Vagina (tissue), 2 donors: ENCODE measurements at places on chromosomes 16 and 17.

- no peak for DNase-seq
These were observed 39.1 kb downstream of the CCDC57 start for GRCh38 chr17:82173351-82174041.

DNA sequence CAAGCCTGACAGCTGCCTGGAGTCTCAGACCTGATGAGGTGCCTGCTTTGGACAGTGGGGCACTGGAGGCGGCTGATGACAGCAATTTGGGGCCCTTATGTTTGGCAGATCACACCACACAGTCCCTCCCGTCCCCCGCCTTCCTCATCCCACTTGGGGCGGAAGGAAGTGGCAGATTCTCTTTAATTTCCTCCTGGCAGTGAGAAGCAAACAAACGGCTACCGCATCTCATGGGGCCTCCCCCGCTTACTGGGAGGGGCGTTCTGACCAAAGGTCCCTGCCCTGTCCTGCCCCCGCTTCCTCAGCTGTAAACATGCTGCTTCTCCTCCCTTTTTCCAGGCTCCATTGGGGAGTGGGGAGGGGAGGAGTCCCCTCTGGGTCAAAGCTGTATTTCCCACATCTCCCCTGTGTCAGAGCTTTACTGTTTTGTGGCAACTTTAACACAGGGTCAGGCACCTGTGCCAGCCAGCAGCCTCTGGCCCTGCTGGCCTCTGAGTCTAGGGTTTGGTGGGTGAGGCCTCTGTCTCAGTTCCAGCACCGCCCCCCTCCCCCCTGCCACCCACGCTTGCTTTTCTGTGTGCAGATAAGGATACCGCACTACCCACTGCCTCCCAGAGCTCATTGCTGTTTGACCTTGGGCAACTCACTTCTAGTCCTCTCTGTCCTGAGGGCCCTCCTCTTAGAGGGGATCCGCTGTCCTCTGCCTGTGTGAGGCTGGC, 5.4 kb upstream of the NFATC3 start:
- DNase-seq: no peak

DNA sequence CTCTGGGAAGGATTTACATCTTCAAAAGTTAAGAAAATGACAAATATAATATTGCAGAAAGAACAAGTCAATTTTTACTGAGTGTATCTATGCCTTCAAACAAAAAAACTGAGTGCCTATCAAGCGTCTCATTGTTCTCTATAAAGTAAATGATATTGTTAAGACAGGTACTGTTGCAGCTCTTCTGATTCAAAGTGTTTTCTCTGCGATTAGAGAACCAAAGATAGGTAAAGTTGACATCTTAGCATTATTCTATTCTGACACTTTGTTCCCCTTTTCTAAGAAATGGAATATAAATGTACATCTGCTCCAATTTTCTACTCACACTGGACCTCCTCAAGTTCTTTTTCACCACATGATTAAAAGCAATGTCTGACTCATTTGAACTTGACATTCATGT, 1317.7 kb downstream of the CDH11 start:
- DNase-seq: no peak

- no peak for DNase-seq
These were observed 10.4 kb upstream of the HLF start for GRCh38 chr17:55254375-55254774.

DNA sequence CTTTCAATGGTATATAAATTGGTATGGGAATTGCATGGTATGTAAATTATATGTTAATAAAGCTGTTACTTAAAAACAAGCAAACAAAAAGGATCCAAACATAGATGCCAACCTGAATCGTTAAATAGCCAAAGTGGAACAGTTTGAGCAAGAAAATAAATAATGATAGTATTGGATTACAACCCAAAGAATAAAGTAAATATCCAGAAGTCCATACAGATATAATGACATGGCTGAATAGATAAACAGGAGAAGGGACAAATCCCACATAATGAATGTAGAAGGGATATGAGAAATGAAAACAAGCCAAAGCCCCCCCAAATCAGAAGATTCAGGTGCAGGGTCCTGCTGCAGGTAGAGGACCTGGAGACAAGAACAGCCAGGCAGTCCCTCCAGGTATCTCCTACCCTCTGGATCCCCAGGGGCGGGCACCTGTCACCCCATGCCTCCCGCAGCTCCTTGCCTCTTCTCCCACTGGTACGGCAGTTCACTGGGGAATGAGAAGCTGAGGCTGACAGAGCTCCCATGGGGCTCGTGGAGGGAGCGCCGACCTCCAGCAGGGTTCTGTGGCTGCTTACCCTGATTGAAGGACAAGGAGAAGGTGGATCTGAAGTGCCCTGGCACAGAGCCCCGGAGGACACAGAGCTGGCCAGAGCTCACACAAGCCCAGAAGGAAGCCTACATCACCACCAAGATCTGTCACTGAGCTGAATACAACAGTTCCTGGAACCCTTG, 9.9 kb upstream of the LCAT start:
- no peak for DNase-seq

DNA sequence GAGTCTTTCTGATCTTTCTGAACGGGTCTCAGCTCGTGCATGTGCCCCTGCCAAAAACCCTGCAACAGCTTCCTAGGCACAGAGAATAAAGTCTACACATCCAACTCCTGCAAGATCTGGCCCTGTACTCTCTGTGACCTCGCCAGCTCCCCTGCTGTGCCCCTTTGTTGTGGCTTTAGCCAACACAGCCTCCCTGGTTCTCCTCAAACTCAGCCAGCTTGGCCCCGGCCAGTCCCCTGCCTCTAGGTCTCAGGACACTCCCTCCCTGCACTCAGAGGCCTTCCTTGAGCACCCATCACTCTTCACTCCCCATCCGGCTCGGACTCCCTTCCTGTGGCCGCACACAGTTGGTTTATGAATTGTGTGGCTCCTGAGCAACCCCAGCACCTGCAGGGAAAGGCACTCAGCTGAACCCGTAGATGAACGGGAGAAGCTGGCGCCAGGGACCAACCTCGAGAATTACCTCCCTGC, 1.4 kb downstream of the CEP131 start:
- no peak for DNase-seq

- no peak for DNase-seq
These were observed 53.0 kb downstream of the SOCS3 start for GRCh38 chr17:78306913-78307312.

DNA sequence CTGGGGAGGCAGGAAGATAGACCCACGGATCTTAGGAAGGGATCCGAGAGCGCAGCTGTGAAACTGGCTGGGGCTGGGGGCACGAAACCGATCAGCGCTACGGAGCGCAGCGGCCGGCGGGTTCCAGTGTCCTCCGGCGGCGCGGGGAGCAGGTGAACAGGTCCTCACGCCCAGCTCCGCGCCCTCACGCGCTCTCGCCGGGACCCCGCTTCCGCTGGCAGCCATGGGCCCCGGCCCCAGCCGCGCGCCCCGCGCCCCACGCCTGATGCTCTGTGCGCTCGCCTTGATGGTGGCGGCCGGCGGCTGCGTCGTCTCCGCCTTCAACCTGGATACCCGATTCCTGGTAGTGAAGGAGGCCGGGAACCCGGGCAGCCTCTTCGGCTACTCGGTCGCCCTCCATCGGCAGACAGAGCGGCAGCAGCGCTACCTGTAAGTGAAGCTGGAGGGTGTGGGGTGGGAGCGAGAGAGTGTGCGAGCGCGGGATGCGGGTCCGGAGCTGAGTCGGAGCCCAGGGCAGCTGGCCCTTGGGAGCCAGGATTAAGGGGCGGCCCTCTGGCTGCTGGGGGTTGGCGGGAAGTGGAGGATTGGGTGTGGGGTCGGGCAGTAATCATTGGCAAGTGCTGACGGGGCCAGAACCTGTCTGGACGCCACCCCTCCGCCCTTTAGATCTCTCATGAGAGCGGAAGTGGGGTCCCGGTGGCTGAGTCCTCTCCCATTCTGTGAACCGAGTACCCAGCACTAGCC, 479 bp downstream of the ITGA3 start:
- no peak for DNase-seq

DNA sequence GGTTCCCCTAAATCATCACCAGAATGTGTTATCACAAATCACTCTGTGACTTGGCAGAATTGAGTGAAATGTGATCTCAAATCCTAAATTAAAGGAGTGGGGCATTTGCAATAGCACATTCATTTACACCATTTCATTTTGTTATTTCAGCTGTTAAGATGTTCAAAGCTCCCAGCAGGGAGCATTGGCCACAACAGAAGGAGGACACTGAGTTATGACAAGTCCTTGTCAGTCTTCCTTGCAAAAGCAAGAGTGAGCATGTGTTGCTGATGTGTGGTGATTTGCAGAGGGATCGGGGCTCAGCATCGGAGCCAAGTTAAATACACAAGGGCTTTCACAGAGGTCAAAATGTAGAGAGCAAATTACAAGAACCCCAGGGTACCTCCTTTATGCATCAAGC, 372.2 kb upstream of the CDH5 start:
- no peak for DNase-seq

DNA sequence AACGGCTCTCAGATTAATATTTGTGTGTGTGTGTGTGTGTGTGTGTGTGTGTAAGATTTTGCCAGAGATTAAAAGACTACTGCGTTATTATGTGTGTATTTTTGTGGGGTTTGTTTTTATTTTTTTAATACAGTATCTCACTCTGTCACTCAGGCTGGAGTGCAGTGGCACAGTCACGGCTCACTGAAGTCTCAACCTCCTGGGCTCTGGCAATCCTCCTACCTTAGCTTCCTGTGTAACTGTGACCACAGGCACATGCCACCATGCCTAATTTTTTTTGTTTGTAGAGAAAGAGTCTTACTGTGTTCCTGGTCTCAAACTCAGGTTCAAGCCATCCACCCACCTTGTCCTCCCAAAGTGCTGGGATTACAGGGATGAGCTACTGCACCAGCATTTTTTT, 87.2 kb downstream of the CYB561 start:
- DNase-seq: no peak

GRCh38 chr16:11409398-11409797, 64.1 kb downstream of the RMI2 start:
- no peak for DNase-seq

GRCh38 chr16:49876716-49877129, 20.8 kb upstream of the ZNF423 start:
- DNase-seq: no peak

DNA sequence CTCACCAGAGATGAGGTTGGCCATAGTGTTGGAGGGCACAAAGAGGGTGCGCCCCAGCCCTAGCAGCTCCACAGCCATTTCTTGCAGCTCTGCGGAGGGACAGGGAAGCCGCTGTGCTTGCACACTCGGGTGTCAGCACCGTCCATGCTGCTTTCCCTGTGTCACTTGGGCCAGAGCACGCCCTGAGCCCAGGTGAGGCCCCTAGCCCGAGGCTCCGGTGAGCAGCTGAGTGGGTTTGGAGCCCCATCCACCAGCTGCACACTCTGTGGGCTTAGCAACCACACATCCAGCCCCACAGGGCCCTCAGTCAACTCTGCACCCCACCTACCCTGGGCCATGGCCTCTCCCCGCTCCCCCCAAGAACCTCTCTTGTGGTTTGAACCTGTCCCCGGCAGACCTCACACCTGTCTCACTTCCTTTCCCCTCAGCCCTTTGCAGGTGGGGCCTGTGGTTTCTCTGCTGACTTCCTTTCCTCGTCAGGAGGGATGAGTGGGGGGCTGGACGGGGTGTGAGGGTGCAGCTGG, 20.7 kb downstream of the TMEM235 start:
- no peak for DNase-seq

GRCh38 chr16:53121661-53122060, 66.9 kb downstream of the CHD9 start:
- no peak for DNase-seq

- peak; percentile 92 for DNase-seq
These were observed 154.0 kb downstream of the ZNF423 start for GRCh38 chr16:49701789-49702494.

- DNase-seq: no peak
These were observed 121.2 kb downstream of the ANKFN1 start for GRCh38 chr17:56274491-56274890.

DNA sequence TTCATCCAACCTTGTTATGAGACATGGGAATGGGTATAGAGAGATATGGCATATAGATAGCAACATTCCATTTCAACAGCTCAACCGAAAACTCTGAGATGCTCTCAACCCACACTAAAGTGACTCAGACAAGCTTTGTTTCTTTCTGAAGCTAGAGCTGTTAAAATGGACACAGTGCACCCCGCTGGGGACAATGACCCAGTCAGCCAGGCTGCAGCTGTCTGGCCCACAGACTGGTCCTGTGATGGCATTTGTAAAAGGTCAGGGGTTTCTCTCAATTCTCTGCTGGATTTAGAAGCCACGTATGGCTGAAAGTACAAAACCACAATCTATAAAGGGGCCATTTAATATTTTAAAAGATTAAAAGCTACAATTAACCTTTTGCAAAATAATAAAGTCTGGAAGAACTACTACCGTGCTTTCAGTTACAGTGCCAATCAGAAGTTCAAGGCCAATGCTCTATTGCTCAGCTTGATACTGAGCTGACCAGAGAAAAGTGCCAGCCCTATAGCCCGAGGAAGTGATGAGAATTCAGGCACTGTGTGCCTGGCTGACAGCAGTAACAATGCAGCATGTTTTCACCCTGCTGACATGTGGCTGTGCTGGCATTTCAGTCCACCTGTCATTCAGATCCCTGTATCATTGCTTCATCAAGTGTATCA, 60.2 kb downstream of the TEX2 start:
- DNase-seq: no peak

GRCh38 chr17:731644-732066, 741 bp upstream of the TLCD3A start:
- no peak for DNase-seq

DNA sequence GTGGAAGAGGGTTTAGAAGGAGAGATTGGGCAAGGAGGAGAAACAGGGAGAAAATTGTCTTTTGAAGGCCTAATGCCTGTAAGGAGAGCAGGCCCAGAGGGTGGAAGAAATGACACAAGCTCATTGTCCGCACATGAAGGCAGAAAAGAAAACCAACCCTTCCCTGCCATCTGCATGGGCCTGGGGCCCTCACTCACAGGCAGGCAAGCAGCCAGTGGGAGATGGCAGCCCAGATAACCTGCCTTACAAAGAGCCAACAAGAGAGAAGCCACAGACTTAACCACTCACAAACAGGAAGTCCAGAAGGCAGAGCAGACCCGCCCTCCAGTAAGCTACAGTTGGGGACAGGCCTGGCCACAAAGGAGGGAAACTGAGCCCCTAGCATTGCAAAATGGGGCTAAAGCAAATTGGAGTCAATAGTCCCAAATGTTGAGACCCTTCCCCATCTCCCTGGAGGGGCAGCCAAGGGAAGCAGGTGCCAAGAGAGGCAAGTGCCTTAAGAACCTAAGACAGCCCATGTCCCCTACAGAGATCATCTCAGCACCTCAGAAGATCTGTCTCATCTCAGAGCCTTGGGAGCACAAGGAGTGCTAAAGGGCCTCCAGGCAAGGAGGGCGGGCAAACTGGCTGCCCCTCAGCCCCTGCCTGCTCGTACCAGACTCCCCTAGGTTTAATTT, 7.3 kb upstream of the TSPOAP1 start:
- no peak for DNase-seq

- no peak for DNase-seq
These were observed 144.9 kb downstream of the HAPSTR1 start for GRCh38 chr16:9236319-9236718.

DNA sequence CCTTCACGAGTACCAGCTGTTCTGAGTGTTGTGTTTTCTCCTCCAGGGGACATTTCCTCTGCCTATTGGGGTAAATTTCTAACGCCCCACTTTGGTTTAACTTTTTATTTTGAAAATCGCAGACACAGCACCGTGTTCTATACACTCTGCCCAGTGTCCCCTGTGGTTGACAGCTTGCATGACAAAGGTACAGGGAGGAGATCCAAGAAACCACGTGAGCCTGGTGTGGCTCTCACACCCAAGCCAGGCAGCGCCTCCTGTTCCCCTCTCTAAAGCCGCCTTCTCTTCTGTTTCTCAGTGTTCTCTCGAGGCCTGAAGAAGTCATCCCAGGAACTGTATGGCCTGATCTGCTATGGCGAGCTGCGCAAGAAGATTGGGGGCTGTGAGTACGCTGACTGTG, 25.4 kb downstream of the CRAMP1 start:
- no peak for DNase-seq
